Caco-2 (cell line): ENCODE measurements at places on chromosomes 2 and 18.
A peak's percentile ranks its signal among the peaks of the same experiment; 100 is the strongest.

- DNase-seq = peak; percentile 15
Measured at GRCh38 chr18:2657788-2658458, 2.4 kb downstream of the SMCHD1 start.

- no peak for DNase-seq
Measured at GRCh38 chr18:12281861-12282260, 26.2 kb upstream of the TUBB6 start.

DNA sequence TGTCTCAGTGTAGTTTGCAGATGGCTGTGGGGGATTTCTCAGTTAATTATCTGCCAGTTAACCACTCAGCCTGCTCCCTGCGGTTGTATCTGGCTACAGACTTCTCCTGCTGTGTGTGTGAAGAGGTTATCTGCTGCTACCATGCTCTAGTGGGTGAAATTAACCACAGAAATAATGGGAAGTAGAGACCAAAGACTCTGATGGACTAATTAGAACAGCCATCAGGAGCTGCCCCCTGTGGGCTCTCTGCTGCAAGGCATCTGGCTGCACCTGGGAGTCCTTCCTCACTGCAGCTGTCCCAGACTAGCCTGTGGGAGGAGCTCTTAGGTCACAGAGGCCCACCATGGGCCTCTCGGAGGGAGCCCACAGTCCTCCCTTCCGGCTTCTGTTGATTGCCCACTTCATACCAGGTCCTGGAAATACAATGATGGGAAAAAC is 66.6 kb downstream of the CTIF start:
- peak; percentile 28 for DNase-seq

DNA sequence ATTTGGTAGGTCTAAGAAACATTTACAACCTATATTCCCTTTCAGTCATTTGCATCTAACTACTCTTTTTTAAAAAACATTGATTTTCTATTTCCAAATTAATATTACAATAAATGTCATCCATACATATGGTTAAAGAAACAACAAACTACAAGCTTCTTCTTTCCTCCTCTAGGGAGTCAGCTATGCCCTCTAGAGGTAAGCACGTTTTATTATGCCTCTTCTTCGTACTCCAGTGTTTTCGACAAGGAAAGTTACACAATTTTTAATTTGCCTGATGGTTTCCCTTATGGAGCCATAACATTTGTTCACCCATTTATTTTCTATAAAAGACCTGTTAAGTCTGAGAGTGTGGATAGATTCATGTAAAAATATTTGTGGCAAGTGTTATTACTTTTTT is 183.4 kb upstream of the CDH7 start:
- DNase-seq = no peak

DNA sequence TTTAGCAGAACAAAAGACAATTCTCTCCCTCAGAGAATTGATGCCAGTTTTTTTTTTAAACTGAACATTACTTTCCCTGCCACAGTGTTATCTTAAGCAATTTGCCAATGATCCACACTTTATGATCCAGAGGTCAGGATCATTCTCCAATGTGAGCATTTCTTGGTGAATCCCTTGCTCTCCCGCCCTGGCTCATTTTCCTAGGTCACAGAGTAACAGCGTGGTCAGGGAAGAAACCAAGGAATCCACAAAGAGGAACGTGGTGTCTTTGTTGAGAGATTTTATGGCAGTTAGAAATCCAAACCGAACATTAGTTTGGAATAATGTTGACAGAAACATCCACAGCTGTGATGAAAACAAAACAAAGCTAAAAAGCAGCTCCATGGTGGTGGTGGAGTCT is 250.3 kb downstream of the TTC32 start:
- DNase-seq = no peak

GRCh38 chr2:230586328-230586982 is 126.2 kb upstream of the CAB39 start:
- no peak for DNase-seq

GRCh38 chr2:221529943-221530652 is 42.0 kb downstream of the EPHA4 start:
- no peak for DNase-seq

- DNase-seq = no peak
Measured at GRCh38 chr2:45640576-45640975, 10.9 kb upstream of the PRKCE start.

DNA sequence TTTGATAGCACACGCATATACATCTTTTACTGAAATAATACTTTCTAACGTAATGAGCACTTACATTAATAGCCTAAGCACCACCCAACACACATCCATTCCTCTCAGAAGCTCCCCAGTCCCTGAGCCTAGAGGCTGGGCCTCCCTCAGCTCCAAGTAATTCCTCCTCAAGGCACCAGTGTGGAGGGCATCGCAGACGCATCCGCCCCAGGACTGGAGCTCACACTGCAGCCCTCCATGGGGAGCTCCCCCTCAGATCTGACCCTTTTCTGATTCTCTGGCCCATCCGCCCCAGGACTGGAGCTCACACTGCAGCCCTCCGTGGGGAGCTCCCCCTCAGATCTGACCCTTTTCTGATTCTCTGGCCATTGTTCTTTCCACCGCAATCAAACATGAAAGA is 60.4 kb upstream of the SNTG2 start:
- no peak for DNase-seq

- DNase-seq = no peak
Measured at GRCh38 chr18:40583671-40584070, 1371.4 kb upstream of the PIK3C3 start.

GRCh38 chr18:44996261-44996660 is 315.6 kb downstream of the SETBP1 start:
- DNase-seq = no peak

DNA sequence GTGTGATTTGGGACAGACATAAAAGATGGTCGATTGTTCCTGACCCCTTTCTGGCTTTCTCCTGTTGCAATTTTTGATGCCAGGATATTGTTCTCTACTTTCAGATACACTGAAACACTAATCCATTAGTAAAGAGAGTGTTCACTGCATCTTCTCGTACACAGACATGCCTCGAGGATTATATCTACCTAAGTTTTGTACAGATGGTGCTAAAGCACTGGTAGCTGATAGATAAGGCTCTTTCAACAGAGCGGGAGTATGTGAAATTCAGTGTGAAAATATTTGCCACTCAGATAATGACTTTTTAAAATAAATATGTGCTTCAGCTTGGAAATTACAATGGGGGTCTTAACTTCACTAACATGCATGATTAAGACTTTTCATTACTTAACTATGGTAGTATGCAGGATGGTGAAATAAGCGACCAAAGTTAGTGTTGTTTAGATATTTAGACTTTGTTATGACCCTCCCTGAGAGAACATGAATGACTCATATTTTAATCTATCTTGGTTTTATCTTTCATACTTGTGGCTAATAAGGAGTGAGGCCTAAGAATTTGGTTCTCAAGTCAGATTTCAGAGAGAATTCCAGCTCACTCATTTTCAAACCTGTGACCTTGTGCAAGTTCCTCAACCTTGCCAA is 474.9 kb downstream of the NRXN1 start:
- DNase-seq = no peak

- DNase-seq = no peak
Measured at GRCh38 chr2:231132129-231132528, 7.3 kb upstream of the HTR2B start.

GRCh38 chr2:178075006-178075326 is 2.4 kb upstream of the PDE11A start:
- DNase-seq = no peak

DNA sequence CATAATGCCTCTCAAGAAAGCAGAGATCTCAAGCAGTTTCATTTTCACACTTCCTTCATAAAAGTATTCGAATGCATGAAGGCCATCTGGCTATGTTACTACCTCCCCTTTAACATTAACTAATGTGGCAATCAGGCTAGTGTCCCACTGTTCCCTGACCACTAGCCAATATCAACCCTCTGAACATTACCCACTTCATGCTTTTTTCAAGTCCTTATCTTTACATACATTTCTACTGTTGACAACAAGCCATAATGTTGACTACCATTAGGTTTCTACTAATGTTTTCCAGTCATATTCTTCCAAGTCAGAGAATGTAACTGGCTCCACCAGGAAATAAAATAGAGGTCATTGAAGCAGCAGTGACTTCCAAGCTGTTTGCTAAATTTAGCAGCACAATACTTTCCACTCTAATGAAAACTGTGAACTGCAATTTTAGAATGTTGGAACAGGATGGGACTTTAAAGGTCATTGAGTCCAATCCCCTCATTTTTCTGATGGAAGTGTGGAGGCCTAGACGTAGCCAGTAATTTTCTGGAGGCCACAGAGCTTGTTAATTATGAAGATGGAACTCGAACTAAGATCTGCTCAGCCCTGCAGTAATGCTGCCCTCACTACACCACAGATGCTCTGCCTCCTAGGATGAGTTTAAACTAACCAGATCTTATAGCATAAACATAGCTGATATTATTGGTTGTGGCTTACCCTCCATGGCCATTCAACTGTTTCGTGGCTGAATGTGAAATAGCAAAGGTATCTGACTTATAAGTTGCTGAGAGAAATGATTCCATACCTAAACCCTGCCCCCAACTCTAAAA is 630 bp upstream of the PPP1R1C start:
- DNase-seq = no peak

GRCh38 chr2:164014068-164014731 is 278.4 kb upstream of the FIGN start:
- DNase-seq = no peak

GRCh38 chr18:37674570-37674969 is 109.0 kb upstream of the CELF4 start:
- no peak for DNase-seq

DNA sequence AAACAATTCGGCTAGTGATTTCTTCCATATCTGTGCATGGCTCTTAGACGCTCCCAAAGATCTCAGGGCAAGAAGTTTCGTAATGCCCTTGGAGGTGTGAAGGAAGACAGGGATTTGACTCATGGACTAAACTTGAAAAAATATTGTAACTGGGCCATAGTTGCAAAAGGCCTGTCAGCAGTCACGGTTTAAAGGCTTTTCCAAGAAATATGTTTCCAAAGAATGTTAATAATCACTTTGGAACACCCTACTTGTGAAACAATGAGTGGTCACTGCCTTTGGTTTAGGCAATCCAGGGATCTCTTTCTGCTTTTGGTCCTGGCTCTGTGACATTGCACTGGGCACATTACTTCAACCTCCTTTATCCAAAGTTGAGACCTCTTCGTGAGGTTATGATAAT is 102.5 kb upstream of the RASGRP3 start:
- DNase-seq = no peak

DNA sequence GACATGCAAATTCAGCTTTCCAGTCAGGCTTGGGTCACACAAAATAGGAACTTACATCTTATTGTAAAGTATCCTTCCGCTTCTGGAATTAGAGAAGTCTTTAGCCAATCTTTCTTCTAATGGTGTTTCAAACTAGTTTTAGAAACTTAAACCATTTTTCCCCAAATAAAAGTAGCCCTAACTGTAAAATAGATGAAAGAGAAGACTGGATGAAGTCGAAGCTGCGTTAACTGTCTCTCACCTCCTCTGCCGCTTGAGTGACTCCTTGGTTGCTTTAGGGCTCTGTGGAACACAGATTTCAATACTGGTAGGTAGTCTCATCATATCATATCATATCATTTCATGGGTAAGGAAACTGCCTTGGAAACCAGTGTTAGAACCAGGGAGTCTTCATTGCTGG is 498.4 kb downstream of the XIRP2 start:
- DNase-seq = no peak

GRCh38 chr18:22828171-22828570 is 105.0 kb upstream of the RBBP8 start:
- no peak for DNase-seq

- DNase-seq = no peak
Measured at GRCh38 chr2:83595926-83596325, 863.2 kb downstream of the SUCLG1 start.

DNA sequence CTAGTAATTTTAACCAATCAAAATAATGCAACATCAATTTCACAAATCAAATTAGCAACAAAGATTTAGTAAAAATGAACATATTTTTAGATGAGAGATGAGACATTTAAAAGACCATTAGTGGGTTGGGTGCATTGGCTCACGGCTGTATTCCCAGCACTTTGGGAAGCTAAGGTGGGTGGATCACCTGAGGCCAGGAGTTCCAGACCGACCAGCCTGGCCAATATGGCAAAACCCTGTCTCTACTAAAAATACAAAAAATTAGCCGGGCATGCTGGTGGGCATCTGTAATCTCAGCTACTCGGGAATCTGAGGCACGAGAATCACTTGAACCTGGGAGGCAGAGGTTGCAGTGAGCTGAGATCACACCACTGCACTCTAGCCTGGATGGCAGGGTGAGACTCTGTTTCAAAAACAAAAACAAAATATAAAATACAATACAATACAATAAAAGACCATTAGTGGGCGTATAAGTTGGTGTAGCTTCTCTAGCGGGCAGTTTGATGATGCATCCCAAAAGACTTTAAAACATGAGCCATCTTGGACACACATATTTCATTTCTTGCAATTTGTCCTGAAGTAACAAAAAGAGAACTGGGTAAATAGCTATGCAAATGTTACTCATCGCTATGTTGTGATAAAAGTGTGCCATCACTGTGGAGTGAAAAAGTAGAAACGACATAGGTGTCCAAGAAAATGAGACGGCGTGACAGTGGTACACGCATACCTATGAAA is 101.8 kb downstream of the COL6A3 start:
- DNase-seq = no peak

- no peak for DNase-seq
Measured at GRCh38 chr2:25504266-25504665, 162.5 kb upstream of the DNMT3A start.

- no peak for DNase-seq
Measured at GRCh38 chr2:236146436-236146835, 21.8 kb downstream of the GBX2 start.

DNA sequence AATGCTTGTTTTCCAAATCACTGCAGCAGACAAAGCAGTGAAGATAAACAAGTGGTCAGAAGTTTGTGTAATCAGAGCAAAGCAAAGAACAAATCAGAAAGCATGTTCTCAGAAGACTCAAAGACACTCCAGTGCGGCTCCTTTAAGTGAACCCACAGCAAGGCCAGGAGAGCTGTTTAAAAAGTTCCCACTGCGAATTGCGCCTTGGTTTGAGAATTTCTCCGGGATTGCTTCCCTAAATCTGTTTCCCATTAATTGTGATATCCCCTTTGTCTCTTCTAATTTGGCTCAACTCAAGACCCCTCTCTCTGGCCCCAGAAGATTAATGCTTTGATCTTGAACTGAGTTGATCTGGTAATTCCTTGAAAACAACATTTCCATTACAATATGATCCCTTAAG is 122.4 kb upstream of the BCL2L11 start:
- no peak for DNase-seq

- DNase-seq = no peak
Measured at GRCh38 chr2:109562421-109562820, 51.3 kb downstream of the SEPTIN10 start.

- no peak for DNase-seq
Measured at GRCh38 chr18:50706199-50706598, 113.6 kb downstream of the MRO start.
